ENCODE measurements at places on chromosomes 2 and 18. TPM values are rescaled to one million over a fixed set of nuclear protein-coding genes. Genes with fewer than 3 reads are reported as not detected.

DNA sequence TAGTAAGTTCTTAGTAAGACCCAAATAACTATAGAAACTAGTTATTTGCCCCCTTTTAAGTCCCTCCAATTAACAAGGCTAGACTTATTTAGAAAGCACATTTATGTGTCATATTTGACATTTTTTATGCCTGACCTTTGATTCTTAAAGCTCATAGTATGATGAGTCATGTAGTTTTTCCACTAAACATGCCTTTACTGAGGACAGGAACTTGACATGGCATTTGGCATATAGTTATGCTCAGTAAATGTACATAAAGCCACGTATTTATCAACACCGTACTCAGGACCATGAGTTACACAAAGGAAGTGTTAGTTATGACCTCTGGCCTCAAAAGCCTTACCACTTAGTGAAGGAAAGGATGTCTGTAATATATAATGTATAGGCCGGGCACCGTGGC is 78.9 kb downstream of the GNAL start:
- DNase-seq, result no peak

DNA sequence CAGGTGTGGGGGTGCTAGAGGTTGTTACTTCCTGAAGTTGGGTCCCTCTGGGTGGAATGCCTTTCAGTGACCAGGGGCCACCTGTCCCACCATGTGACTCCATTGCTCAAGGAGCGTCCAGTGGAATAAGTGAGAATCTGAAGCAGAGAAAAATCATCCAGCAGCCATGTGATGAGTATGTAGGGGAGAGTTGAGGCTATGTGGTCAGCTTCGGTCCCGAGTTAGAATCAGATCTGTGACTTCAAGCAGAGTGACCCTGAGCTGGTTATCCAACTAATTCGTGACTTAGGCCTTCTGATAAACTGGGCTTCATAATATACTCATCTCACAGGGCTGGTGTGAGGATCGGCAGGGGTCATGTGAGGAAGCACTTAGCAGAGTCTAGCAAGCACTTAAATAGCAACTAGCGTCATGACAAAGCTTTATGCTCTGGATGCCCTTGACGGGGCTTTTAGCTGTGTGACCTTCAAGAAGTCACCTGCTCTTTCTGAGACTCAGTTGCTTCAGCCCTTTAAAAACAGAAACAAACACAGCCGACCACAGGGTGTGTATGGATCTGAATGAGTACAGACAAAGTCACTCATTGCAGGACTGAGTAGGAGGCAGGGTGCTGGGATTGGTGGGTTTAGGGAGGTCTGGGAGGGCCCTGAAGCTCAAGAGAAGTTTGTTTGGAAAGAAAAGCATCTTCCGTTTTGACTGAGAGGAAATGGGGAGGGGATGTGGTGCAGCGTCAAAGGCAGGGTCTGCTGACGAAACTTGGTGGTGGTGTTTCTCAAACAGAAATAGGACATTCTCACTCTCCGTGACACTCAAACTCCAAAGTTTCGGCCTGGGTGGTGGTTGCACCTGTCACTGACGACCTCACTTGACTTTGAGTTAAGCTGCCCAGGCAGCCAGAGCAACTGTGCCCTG is 264.0 kb upstream of the CXCR4 start:
- no peak for DNase-seq

GRCh38 chr2:115654362-115654761 is 1211.9 kb downstream of the DPP10 start:
- no peak for DNase-seq

DNA sequence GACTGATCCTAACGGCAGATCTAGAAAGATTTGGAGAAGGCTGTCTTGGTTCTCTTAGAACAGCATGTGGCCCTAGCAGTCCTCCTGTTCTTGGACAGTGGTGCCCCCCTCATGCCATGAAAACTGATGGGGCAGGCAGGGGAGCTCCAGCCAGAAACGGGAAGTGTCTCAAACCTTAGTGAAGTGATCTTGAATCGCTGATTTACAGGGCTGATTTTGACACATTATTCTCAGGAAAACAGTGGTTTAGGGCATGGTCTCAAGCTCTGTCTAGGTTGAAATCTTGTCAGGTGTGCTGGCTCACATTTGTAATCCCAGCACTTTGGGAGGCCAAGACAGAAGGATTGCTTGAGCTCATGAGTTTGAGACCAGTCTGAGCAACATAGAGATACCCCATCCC is 37.8 kb downstream of the SRSF7 start:
- DNase-seq, result no peak

DNA sequence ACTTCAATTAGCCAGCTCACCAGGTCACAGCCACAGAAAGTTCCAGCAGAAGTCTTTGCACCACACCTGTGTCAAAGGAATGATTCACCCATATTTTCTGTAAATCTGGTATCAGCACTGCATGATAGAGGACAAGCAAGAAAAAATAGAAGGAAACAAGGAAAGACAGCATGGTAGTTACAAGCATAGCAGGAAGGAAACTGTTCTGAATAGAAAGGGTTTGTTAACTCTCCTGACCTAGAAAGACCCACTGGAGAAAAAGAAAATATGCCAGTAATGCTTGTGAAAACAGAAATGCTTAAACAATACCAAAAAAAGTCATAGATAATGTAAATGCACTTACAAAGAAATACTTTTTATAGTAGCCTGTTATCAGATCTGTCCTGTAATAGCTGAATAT is 40.8 kb downstream of the SCRN3 start:
- no peak for DNase-seq

DNA sequence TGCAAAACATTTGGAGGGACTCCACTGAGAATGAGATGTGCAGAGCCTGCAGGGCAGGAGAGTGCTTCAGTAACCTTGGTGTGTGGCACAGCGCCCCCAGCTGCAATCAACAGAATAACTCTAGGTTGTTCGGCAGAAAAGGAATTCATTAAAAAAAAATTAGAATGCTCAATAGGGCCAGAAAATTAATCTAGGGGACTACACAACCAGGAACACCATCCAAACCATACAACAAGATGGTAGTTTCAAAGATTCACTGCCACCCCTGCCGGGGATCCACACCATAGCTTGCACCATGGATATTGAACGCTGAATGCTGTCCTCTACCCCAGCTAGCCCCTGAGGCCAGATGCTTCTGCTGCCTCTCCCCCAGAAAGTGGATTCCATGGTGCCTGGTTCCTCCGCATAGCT is 50.1 kb downstream of the THUMPD2 start:
- no peak for DNase-seq

- no peak for DNase-seq
These were observed 37.7 kb upstream of the RNF103 start for GRCh38 chr2:86661333-86661732.

DNA sequence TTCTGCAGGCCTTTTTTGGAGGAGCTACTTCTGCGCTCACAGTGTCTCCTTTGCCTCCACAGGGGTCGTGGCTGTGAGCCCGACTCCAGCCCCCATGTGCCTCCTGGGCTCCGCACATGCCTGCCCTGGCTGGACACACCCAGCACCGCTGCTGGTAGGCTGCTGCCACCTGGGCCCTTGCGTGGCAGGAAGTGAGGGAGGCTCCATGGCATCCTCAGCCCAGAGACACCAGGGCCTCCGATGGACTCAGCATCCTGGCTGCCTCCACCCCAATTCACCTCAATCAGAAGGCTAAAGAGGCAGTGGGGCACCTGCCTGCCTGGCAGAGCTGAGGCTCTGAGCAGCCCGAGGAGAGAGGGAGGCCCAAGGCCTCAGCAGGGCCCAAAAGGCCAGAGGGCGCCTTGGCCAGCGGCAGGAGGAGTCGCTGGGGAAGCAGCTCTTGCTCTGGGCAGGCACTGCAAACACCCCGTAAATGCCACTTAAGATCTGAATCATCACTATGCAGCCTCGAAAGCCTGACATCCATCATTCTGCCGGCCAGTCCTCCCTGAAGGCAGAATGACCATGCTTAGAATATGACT is 68.3 kb upstream of the OTOS start:
- DNase-seq, result no peak

- DNase-seq, result no peak
These were observed 36.1 kb downstream of the ABCG8 start for GRCh38 chr2:43874776-43875451.

- DNase-seq, result no peak
These were observed 199.2 kb downstream of the RAD51AP2 start for GRCh38 chr2:17319090-17319489.

DNA sequence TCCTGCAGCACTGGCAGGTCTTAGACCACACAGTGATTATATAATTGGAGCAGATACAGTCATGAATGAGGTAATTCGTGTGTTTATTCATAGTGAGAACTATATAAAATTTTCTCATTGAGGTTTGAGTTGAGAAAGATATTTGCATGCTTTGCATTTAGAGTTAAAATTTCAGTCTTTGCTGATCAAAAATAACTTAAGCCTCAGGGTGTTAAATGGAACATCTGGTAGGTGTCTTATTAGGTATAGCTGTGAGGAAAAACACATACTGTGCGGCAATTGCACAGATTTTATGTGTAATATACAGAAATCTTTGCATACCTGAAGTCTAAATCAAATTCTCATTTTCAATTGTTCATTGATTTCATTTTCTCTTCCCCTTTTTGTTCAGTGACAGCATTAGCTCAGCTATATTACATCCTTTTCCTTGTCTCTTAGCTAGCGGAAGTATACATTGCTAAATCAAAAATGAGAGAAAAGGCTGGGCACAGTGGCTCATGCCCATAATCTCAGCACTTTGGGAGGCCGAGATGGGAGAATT is 21.2 kb downstream of the GORASP2 start:
- DNase-seq, result no peak

- DNase-seq, result no peak
These were observed 113.3 kb downstream of the FAM210A start for GRCh38 chr18:13613099-13613498.

GRCh38 chr18:14179306-14179705 is 47.1 kb upstream of the ZNF519 start:
- no peak for DNase-seq

- peak; percentile 32 for DNase-seq
These were observed 121.5 kb upstream of the SPATS2L start for GRCh38 chr2:200184748-200185627.

DNA sequence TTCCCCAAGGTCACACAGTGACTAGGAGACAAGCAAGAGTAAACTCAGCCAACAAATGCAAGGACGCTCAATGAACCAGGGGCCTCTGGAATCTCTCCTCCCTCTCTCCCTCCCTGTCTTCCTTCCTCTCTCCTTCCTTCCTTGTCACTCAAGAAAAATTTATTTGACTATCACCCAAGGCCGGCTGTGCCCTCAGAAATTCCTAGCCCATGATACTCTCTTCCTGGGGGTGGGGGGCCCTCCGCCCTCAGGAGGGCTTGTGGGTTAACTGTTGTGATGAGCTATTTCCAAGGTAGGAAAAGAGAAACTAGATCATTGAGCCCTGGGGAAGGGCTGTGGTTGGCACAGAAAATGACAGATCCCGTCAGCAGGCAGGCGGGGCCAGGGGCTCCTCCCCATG is 21.7 kb downstream of the INHBB start:
- DNase-seq, result no peak

- peak; percentile 24 for DNase-seq
These were observed 140.9 kb downstream of the DYM start for GRCh38 chr18:49319590-49319989.

GRCh38 chr2:98729652-98730051 is 1.3 kb downstream of the MGAT4A start:
- DNase-seq, result no peak

DNA sequence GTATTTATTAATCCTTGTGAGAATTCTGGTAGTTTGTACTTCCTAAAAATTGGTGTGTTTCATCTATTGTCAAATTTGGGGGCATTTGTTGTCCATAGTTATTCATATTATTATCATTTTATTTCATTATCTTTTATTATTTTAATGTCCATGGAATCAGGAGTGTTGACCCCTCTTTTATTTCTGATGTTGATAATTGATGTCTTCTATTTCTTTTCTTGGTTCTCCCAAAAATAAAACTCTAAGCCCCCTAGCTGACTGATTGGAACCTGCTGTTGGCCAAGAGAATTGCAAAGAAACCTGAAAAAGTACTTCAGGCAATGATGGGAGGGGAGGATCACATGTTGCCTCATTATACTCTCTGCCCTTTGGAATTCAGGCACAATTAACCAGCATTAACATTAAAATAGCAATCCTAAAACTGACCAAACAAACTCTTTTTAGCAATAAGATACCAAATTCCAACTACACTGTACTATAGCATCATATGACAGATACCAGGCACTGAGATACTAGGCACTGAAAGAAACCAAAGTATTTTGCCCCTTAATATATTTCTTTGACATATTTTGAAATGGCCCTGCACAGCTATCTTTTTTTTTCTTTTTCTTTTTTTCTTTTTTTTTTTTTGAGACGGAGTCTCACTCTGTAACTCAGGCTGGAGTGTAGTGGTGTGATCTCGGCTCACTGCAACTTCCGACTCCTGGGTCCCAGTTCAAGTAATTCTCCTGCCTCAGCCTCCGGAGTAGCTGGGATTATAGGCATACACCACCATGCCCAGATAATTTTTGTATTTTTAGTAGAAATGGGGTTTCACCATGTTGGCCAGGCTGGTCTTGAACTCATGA is 1097.2 kb upstream of the CNTNAP5 start:
- DNase-seq, result no peak

DNA sequence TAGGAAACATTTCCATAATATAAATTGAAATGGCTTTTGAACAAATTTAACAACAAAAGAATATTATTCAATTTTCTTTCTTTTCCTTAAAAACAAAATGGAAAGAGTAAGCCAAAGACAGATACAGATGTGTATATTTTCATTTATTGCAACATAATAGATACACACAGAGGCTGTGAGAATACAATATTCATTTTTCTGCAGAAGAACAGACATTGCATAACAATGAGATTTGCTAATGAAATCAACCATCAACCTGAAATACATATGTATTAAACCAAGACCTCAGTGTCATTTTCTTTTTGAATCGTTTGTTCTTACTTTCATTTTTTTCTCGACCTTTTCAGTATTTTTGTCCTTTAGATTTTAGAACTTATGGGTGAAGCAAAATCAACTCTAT is 95.1 kb downstream of the BAZ2B start:
- no peak for DNase-seq

The WNT10A gene
- total RNA-seq, result 5.7 TPM

The SLC5A7 gene
- 0.51 TPM for total RNA-seq

The B4GALT6 gene
- total RNA-seq, result 7.2 TPM

The DLX2 gene
- 0.72 TPM for total RNA-seq

The IDH1 gene
- 57.2 TPM for total RNA-seq

The LANCL1 gene
- total RNA-seq, result 63.0 TPM

The SGPP2 gene
- total RNA-seq, result 2.3 TPM

The SLC11A1 gene
- total RNA-seq, result 6.8 TPM

The HOXD9 gene
- total RNA-seq, result 1.8 TPM

The KCNE4 gene
- 6.7 TPM for total RNA-seq

The TXNDC2 gene
- total RNA-seq, result not detected

The HOXD11 gene
- total RNA-seq, result not detected

The UGT1A9 gene
- total RNA-seq, result not detected

The PROKR1 gene
- total RNA-seq, result 1.0 TPM

The TUBA3D gene
- total RNA-seq, result not detected

The STARD6 gene
- total RNA-seq, result not detected

Measured in tongue (tissue), 3 donors.